ENCODE measurements at places on chromosomes 6 and 20. TPM values are rescaled to one million over a fixed set of nuclear protein-coding genes. Genes with fewer than 3 reads are reported as not detected.

- H3K27ac ChIP-seq: no peak overlapping the region
- no peaks in the 10 kb centered on the region for H3K4me1 ChIP-seq
- H3K4me3 ChIP-seq: no peak overlapping the region
- DNase-seq: no peak
These were observed 14.6 kb downstream of the SRC start for GRCh38 chr20:37360391-37361115.

C6orf141 gene
- not detected for total RNA-seq

EYS gene
- total RNA-seq: not detected

GRCh38 chr6:16108419-16108818 is 20.5 kb upstream of the MYLIP start:
- H3K27me3 ChIP-seq: peaks cover 13% of the 10 kb centered on the region
- H3K27ac ChIP-seq: no peak overlapping the region
- H3K4me3 ChIP-seq: no peak overlapping the region
- no peak for DNase-seq
- no peaks in the 10 kb centered on the region for H3K4me1 ChIP-seq

DNA sequence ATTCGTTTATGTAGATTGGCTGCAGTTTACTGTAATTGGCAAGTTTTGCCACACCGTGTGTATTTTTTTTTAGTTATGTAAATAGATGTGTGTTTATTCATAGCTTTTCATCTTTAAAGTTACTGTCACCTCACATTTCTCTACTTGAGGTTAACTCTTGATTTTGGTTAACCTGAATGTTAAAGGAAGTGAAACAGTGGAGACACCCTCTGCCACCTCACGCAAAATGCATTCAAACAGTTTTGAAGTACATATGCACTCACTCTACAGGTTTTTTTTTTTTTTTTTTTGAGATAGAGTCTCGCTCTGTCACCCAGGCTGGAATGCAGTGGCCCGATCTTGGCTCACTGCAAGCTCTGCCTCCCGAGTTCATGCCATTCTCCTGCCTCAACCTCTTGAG is 17.7 kb downstream of the OR2A4 start:
- H3K36me3 ChIP-seq: peaks cover 4% of the 10 kb centered on the region
- no peak for DNase-seq
- H3K27ac ChIP-seq: no peak overlapping the region
- H3K4me3 ChIP-seq: no peak overlapping the region
- H3K4me1 ChIP-seq: peaks cover 25% of the 10 kb centered on the region

DNA sequence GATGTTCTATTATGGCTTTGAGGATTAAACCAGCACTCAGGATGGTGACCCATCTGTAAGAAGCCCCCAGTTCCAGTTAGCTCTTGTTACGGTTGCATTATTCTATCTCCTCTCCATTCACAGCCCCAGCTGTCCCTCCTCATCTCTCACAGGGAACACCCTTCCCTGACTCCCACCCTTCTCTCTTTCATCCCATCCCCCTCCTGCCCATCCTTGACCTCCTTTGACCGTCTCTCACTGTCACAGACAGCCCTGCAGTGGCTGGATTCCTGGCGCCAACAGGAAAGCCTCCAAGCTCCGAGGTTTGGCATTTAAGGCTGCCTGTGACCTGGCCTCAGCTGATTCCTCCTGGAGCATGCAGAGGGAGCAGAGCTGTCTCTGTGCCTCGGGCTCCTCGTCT is 4.2 kb upstream of the BPIFB4 start:
- H3K27me3 ChIP-seq: no peaks in the 10 kb centered on the region
- H3K27ac ChIP-seq: peak overlapping the region; percentile 65
- H3K4me1 ChIP-seq: peaks cover 3% of the 10 kb centered on the region
- DNase-seq: no peak

GRCh38 chr6:106629103-106629858 is at the start of the genes QRSL1 and RTN4IP1:
QRSL1 (plus strand) TSS chr6:106629578; CDS start chr6:106629682, 104 bp downstream.
RTN4IP1 (minus strand) TSS chr6:106629498; CDS start chr6:106629021, 477 bp downstream.
- peaks cover 38% of the 10 kb centered on the region for H3K4me1 ChIP-seq
- peak within 1 kb of the TSS; percentile 98 for H3K27ac ChIP-seq
- H3K36me3 ChIP-seq: peaks cover 11% of the 10 kb centered on the region
- no peaks in the 10 kb centered on the region for H3K27me3 ChIP-seq
- peak; percentile 94 for DNase-seq
